Epithelial cell of proximal tubule (primary cell): ENCODE measurements at places on chromosomes 3 and 15.

DNA sequence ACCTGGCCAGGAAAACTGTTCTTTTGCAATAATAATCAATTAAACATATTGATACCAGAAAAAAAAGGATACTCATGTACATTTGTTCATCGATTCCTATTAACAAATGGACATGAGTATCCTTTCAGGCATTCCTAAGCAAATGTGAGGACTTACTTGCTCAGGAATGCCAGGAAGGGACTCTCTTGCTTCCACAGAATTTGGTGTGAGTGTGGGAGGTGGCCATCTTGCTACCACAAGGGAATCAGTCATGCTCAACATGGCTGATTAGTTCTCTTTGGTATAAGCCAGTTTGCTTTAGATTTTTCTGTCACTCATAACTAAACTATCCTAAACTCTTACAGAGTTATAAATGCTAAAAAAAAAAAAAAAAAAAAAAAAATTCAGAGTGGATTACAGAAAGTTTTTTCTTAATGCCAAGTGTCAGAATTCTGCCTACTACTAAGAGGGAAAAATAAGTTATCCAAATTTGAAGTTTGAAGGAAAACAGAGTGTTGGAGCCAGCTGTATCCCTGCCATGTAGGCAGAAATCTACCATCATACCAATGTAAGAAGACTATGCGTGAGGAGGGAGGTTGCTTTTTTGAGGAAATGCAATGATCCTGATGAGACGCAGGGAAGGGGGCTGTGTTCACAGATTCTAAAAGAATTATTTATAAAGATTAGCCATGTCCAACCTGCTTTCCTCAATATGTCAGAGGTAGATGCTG is 98.7 kb downstream of the PLD1 start:
- DNase-seq = no peak

GRCh38 chr15:62601777-62602545 is 436.9 kb upstream of the C2CD4B start:
- no peak for DNase-seq

DNA sequence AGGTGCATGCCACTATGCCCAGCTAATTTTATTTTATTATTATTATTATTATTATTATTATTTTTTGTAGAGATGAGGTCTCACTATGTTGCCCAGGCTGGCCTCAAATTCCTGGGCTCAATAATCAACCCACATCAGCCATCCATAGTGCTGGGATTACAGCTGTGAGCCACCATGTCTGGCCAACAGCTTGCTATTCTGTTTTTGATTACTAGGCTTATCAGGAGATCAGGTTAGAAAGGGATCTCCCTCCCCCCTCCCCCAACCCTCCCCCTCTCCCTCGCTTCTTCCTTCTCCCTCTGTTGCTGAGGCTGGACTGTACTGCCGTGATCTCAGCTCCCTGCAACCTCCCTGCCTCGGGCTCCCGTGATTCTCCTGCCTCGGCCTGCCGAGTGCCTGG is 8.6 kb downstream of the CLN6 start:
- DNase-seq = no peak

GRCh38 chr15:65851981-65852380 is 17.3 kb upstream of the RAB11A start:
- no peak for DNase-seq

DNA sequence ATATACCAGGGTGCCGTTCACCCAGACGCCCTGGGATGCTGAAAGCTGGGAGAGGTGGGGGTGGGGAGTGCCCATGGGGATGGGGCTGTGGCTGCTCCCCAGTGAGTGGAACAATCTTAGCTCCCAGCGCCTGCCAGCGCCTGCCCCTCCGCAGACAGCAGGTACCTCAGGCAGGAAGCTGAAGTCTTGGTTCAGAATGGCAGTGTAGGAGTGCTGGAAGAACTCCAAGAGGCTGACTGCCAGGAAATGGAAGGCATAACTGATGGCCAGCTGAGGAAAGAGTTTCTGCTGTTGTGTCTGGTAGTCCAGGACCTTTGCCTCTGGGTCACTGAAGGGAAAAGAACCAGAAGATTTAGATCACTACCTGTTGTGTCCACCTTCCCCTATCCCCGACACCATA is 8.4 kb downstream of the ACOX2 start:
- DNase-seq = peak; percentile 49

DNA sequence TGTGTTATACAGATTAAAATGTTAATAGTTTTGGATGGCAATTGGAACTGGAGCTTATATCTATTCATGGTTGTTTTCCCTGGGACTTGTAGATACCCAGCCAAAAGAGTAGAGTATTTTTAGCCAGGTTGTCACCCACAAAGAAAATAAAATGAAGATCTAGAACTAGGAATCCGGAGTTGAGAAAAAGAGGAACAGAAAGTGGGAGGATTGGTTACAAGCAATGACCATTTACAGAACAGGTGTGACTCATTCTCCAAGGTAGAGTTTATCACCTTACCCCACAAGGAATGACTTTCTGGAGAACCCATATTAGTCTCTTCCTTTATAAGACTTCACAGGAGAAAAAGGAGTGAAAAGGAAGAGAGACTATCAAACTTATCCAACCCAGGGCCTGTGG is 99.8 kb downstream of the TMEM108 start:
- no peak for DNase-seq

GRCh38 chr3:117875887-117876286 is 1158.8 kb downstream of the IGSF11 start:
- no peak for DNase-seq

DNA sequence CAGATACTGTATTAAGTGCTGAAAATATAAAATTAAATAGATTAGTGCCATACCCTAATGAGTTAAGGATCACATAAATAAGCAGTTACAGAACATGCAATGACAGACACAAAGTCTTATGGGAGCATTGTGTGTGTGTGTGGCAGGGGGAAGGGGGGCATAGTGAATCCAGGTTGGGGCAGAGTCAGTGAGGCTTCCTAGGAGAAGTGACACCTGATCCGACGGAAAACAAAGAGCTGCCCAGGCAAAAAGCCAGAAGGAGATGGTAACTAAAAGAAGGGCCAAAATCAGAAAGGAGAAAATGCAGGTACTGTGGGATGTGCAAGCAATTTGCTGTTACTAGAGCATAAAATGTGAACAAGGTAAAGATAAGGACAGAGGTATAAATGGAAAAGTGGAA is 80.1 kb upstream of the CHRM5 start:
- no peak for DNase-seq
